ENCODE measurements at places on chromosomes 13 and 19.
A peak's percentile ranks its signal among the peaks of the same experiment; 100 is the strongest.

DNA sequence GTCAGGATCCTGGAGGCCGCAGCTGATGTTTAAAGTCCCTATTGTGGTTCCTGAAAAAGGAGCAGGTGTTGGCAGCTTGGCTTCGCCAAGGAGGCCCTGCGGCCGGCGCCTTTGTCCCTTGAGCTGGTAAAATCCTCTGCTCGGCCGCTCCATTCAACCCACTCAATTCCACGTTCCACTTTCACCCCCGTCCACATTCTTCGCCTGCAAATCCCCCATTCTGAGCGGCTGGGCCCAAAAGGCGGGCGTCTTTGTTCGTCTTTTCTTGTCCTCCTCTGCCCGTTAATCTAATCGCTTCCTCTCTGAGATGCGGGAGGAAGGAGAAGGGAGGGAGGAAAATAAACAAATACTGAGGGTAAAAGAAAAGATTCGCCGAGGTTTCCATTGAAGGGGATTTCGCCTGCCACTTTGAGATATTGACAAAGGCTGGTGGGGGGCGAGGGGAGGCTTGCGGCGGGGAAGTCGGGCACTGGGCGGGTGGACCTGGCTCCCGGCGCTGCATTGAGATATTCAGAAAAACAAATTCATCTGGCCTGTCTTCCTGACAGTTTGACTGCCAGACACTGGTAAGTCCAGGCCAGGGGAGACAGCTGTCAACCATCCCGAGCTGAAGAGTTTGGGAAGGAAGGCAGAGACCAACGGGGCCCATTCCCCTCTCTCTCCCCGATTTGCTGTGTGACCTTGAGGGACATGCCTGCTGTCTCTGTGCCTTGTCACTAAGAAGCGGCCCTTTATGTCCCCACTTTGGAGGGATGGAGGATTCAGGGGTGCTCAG, 37.6 kb downstream of the ZNRF4 start:
- no peak for DNase-seq

DNA sequence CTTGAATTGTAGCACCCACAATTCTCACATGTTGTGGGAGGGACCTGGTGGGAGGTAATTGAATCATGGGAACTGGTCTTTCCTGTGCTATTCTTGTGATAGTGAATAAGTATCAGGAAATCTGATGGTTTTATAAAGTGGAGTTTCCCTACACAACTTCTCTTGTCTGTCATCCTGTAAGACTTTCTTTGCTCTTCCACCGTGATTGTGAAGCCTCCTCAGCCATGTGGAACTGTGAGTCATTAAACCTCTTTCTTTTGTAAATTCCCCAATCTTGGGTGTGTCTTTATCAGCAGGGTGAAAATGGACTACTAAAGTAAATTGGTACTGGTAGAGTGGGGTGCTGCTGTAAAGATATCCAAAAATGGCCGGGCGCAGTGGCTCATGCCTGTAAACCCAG, 215.6 kb downstream of the LIG4 start:
- DNase-seq = no peak

- no peak for DNase-seq
Measured at GRCh38 chr13:44787617-44788016, 201.7 kb downstream of the NUFIP1 start.

- DNase-seq = peak; percentile 8
Measured at GRCh38 chr19:10655457-10656312, 1.5 kb downstream of the ILF3 start.

DNA sequence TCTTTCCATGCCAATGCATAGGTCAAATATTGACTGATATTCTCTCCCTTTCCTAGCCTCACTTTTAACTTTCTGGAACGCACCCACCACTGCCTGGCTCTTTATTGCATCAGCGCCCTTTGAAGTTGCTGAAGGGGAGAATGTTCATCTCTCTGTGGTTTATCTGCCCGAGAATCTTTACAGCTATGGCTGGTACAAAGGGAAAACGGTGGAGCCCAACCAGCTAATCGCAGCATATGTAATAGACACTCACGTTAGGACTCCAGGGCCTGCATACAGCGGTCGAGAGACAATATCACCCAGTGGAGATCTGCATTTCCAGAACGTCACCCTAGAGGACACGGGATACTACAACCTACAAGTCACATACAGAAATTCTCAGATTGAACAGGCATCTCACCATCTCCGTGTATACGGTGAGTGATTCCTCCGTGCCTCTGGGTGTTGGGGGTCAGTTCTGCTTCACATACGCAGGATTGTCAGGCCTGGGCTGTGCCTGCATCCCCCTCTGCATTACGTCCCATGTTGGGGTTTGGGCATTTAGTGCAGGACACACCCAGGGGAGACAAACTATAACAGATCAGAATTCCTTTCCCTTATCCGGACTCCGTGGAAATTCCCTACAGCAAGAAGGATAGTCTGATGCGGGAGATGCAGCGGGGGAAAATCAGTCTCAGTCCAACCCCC, 1.3 kb downstream of the CEACAM21 start:
- no peak for DNase-seq

GRCh38 chr19:45934551-45935230, 20.1 kb upstream of the NANOS2 start:
- no peak for DNase-seq

GRCh38 chr13:26247011-26247410, 6.9 kb upstream of the CDK8 start:
- no peak for DNase-seq

DNA sequence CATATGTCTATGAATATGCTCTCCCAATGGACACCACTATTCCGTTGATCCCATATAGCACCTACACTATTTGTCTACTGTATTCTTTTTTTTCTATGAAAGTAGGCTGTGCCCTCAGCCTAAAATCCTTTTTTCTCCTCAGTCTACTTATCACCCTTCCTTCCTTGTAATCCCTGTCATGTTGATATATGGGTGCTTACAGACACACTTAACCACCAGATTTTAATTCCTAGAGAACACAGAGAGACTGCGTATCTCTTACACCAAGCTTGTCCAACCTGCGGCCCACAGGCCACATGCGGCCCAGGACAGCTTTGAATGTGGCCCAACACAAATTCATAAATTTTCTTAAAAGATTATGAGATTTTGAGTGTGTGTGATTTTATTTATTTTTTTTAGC, 101.1 kb downstream of the ZAR1L start:
- DNase-seq = no peak

DNA sequence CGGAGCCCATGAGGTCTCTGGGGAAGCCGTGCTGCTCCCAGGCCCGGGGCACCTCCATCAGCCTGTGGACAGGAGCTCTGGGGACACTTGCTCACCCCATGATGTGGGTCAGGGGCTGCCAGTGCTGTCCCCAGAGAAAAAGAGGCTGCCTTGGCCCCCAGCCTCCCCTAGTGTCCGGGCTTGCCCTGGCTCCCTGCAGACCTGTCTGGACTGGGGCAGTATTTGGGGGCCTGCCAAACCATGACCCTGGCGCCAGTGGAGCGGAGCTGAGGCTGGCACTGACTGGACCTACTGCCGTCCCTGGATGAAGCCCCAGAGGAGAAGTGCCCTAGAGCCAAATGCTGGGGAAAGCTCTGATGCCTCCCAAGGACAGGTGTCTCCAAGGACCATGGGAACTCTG, 30.4 kb downstream of the ELAVL1 start:
- no peak for DNase-seq

DNA sequence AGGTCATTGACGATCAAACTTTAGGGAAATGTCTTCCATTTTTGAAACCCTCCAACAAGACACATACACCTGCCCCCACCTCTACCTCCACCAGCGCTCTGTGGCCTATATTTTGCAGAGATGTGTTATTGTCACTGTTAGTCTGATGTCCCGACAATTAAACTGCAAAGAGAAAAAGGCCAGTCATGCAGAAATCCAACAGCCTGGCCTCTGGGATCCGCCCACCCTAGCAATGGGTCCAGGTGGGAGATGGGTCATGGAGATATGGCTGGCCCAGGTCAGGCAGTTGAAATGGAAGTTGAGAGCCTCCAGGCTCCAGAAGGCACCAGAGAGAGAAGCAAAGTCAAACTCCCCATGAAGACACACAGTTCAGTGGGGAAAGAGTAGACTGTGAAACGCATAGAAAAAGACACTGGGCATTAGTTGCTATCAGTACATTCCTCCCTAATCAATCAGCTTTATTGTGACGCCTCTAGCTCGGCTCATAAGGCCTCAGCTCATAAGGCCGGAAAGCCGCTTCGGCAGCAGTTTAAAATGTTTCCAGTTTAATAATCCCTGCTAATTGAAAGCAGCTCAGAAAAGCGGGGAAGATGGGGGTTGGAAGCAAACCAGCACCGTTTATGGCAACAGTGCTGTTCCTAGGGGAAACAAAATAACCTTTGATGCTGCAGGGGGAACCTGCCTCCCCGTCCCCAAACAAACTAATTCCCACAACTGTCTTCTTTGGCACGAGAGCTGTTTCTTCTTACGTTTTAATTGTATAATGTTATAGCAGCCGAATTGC, 239.7 kb upstream of the ZNF507 start:
- DNase-seq = no peak

GRCh38 chr13:43864921-43865320, 14.6 kb downstream of the CCDC122 start:
- no peak for DNase-seq

GRCh38 chr19:51742789-51743188, 8.9 kb downstream of the FPR1 start:
- no peak for DNase-seq

DNA sequence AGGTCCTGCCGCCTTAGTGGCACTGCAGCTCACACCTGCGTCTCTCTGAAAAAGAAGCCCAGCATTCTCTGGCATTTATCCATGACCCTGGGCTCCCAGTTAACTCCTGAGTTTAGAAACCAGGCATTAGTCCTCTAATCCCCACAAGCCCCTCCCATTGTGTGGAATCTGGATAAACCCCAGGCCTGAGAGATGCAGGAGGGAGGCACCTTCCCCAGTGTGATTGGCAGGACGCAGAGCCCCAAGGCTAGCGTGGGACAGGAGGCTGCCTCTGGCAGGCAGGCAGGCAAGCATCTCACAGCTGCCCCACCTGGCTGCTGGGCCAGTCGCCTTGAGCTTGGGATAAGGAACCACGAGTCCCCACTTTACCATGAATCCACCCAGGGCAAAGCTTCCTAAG, 11.0 kb upstream of the SERPINE3 start:
- no peak for DNase-seq

GRCh38 chr19:55670280-55671053, 4.6 kb upstream of the EPN1 start:
- no peak for DNase-seq

- no peak for DNase-seq
Measured at GRCh38 chr19:38711726-38712153, 32.5 kb downstream of the CAPN12 start.
